Nasal cavity respiratory epithelium epithelial cell of viscerocranial mucosa (primary cell): ENCODE measurements at places on chromosomes 1 and 21. TPM values are rescaled to one million over a fixed set of nuclear protein-coding genes. Genes with fewer than 3 reads are reported as not detected.

ADAMTS5 gene
- not detected in 2 replicates for total RNA-seq

GPR37L1 gene
- total RNA-seq = not detected in 2 replicates

HES4 gene
- 34.5 and 46.5 TPM in 2 replicates for total RNA-seq

HRNR gene
- under 0.01 and 0.34 TPM in 2 replicates for total RNA-seq

KIAA0040 gene
- total RNA-seq = 6.8 and 13.2 TPM in 2 replicates

CAMK1G gene
- total RNA-seq = not detected in 2 replicates

GSTM1 gene
- total RNA-seq = 1.4 TPM in 1 of 2 replicates, not detected in the other

BCL10 gene
- total RNA-seq = 46.0 and 53.3 TPM in 2 replicates

LINGO4 gene
- not detected in 2 replicates for total RNA-seq

GBP6 gene
- 29.4 and 82.7 TPM in 2 replicates for total RNA-seq

DAB1 gene
- total RNA-seq = 0.14 TPM in 1 of 2 replicates, not detected in the other

LDLRAD2 gene
- total RNA-seq = not detected in 2 replicates

HTR6 gene
- not detected in 2 replicates for total RNA-seq

GPX7 gene
- 2.0 and 2.7 TPM in 2 replicates for total RNA-seq

KRTAP12-4 gene
- total RNA-seq = not detected in 2 replicates

TMED5 gene
- total RNA-seq = 92.8 and 106 TPM in 2 replicates

ADCY10 gene
- under 0.01 TPM in 1 of 2 replicates, not detected in the other for total RNA-seq

ST7L gene
- total RNA-seq = 9.9 and 11.7 TPM in 2 replicates

PAQR7 gene
- total RNA-seq = 13.3 and 16.1 TPM in 2 replicates
